ENCODE measurements at places on chromosomes 11 and 22.

GRCh38 chr11:57370251-57370650 is 10.7 kb downstream of the PRG3 start:
- DNase-seq, result no peak

DNA sequence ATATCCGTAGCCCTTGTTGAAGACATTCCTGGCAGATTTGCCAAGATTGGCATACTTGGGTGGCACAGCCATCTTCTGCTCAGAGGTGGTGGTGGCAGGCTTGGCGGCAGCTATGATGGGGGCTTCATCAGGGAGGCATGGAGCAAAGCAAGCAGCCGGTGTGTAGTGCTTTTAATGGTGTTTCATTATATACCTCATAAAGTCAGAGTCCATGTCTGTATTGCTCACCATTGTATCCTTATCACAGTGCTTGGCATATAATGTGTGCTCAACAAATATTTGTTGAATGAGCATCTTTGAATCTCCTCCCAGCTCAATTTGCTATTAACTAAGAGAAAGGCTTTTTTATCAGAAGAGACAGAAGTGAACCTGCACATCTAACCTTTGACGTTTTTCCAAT is 7.8 kb upstream of the DNHD1 start:
- no peak for DNase-seq

- no peak for DNase-seq
Measured at GRCh38 chr22:32800158-32800882, 1.2 kb upstream of the TIMP3 start.

DNA sequence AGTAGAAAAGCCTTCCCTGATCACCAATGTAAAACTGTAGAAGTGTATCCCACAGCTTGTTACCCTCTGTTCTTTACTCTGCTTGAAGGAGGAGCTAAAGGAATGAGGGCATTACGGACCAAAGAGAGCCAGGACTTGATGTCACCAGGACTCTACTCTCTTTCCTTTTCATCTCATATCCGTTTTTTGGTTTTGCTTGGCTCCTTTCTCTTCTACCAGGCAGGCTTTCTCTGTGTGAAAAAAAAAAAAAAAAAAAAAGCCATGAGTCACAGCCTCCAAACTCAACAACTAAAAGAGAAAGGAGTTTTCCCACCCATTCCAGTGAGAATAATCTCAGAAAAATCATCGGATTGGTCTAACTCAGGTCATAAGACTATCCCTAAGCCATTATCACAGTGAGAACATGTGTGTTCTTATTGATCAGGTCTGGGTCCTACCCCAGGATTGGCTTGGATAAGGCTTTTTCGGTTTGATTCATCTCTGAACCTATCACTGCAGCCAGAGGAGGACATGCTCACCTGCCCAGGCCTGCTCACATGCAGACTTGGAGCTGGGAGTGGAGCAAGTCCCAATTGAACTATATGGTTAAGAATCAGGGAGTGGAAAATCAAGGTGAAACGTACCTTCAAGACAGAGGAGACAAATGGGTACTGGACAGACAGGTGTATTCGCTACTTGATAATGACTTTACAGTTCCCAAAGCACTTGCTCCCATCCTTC is 19.4 kb upstream of the LRRC55 start:
- DNase-seq, result no peak

GRCh38 chr11:93921695-93922468 is 71.5 kb upstream of the VSTM5 start:
- DNase-seq, result peak; percentile 52

DNA sequence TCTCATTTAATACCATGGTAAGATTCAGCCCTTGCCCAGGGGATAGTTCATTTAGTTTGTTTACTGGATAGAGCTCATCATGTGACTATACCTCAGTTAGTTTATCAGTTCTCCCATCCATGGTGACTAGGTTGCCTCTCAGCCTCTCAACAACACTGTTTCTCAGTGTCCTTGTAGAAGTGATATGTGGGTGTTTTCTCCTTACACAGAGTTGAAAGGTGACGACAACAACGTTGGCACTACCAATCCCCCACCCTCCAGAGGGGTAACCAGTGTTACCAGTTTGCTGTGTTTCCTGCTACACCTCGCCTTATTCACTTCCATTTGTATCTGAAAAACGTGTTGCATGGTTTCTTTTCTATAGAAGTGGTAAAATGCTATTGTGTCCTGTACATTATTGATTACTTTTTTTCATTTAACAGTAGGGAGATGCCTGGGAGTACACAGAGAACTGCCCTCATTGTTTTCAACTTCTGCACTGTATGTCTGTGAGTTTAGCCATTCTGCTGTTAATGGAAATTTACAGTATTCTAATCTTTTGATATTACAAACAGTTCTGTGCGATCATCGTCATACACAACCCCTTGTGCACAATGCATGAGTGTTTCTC is 11.6 kb downstream of the NEAT1 start:
- no peak for DNase-seq

DNA sequence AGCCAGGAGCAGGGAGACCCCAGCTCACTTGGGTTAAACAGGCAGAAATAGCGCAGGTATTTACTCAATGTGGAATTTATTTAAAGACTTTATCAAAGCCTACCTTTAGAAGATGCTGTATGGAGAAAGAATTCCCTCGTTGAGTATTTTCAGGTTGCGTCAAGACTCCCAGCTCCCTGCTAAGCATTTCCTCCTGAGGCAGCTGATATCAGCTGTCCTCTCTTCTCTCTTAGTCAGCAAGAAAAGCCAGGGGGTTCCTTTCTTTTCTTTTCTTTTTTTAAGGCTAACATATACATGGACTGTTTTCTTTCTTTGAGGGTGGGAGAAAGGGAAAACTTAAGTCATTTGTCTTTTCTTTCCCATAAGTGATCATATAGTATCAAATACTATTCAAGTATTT is 125.8 kb upstream of the POU2AF2 start:
- DNase-seq, result no peak

DNA sequence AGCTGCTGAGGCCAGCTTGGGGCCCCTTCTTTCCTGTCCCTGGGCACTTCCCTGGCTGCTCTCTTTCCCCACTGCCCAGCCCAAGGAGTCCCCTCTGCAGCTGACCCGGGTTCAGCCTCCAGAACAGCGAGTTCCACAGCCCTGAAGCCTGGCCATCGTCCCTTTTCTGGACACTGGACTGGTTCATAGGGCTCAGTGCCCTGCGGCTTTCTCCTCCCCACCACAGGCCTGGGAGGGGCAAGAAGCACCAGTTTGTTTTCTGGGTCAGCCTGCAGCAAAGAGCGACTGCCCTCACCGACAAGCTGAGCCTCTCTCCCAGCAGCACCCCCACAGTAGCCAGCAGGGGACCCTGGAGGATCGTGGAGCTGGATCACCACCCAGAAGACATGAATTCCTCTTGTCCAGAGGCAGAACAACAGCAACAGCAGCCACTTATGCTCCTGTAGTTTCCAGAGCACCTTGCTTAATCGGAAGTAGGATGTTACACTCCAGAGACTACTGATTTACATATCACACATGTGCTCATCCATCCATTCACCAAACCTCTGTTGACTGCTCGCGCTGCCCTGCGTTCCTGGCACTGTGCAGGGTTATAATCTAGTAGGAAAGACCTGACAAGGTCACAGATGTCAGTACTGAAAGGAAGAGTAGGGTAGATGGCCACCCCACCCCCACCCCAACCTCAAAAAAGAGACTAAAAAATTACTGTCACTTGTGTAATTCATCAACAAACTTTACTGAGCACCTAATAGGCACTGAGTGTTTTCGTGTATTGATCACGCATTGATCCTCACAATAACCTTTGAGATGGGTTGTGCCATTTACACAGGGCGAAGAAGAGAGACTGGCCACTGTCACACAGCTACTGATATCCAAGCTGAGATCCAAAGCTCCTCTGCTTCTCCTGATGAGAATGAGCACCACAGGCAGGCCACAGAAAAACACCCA is 13.0 kb upstream of the CXCR5 start:
- DNase-seq, result no peak

DNA sequence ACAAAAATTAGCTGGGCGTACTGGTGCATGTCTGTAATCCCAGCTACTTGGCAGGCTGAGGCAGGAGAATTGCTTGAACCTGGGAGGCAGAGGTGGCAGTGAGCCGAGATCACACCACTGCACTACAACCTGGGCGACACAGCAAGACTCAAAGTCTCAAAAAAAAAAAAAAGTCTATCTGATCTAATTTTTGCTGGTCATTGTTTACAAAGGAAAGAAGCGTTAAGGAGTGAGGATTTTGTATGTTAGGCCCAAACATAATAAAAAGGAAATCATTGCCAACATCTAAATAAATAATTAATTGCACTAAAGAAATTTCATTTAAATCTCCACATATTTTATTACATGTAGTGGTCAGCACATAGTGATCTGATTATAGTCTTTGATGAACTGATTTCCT is 2.9 kb downstream of the RBX1 start:
- no peak for DNase-seq

GRCh38 chr11:19506816-19507486 is 205.7 kb upstream of the NAV2 start:
- DNase-seq, result no peak

DNA sequence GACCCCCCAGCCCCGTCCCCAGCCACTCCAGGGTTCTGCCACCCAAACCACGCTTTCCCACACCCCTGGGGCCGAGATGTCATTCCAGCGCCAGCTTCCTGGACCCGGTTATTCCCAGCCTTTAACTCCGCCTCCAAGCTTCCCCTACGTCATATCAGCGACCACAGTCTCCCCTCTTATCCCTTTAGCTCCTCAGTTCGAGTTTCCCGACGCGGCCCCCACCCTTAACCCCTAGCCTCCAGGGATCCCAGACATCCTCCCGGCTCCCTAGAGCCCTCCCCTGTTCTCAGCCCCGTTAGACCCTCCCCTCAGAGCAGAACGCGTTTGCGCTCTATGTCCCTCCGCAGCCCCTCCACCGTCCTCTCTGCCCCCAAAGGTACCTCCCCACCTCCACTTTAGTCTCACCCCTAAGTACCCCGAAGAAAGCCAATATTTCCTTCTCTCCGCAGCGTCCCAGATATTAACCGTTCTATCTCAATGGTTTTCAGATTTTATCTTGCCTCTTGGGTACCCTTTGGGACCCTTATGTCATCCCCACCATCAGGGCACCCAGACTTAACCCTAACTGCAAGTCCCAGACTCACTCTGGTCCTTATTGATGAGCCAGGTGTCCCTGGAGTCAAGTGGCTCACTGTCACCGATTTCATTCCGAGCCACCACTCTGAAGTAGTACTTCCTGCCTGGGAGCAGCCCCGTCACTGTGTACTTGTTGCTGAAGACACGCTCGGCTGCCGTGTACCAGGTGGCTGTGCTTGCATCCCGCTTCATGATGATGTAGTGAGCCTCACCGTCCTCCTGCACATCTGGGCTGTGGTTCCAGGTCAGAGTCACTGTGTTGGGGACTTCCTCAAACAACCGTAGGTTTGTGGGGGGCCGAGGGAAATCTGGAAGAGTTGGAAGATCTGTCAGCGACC is 8.0 kb downstream of the TMEM86A start:
- no peak for DNase-seq

Data from NCI-H1048 (cell line).